ENCODE measurements at places on chromosomes 4 and X.

GRCh38 chr4:140037353-140038030 lies 116.5 kb downstream of the MAML3 start:
- DNase-seq = no peak

- DNase-seq = peak; percentile 69
Observed at GRCh38 chr4:169009286-169010124, 550 bp downstream of the CBR4 start.

DNA sequence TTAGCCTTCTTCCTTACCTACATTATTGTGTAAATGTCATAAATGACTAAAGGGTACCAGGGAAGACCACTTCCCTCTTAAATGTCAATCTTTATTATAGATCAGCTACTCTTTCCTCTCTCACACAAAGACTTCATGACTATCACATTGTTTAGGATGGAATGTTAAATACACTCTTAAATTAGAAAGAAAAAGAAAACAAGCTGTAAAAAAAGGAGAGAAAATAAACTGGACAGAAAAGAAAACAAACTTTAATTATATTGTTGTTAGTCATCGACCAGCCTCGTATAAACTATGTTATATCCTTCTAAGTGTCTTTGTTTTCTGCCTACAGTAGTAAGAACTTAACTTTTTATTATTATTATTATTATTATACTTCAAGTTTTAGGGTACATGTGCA lies 666.4 kb upstream of the NR3C2 start:
- DNase-seq = no peak

DNA sequence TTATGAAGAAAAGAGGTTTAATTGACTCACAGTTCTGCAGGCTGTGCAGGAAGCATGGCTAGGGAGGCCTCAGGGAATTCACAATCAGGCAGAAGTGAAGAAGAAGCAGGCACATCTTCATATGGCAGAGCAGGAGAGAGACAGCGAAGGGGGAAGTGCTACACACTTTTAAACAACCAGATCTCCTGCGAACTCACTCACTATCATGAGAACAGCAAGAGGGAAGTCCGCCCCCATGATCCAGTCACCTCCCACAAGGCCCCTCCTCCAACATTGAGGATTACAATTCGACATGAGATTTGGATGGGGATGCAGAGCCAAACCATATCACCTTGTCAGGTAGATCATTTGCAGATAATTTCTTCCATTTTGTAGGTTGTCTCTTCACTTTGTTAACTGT lies 555.5 kb upstream of the MAGEB2 start:
- no peak for DNase-seq

DNA sequence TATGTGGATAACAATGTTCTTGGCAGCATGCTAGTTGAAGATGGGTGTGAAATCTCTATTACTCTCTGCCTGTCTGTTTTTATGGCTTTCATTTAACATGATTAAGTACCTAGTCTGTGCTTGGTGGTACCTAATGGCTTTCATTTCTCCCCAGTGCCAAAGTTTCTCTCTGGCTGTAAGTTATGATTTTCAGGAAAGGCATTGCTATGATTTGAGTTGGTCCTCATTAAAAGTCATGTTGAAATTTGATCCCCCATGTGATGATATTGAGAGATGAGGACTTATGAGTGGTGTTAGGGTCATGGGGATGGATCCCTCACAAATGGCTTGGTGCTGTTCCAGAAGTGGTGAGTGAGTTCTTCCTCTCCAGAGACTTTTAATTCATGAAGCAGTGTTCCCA lies 162.4 kb upstream of the IL15 start:
- no peak for DNase-seq

DNA sequence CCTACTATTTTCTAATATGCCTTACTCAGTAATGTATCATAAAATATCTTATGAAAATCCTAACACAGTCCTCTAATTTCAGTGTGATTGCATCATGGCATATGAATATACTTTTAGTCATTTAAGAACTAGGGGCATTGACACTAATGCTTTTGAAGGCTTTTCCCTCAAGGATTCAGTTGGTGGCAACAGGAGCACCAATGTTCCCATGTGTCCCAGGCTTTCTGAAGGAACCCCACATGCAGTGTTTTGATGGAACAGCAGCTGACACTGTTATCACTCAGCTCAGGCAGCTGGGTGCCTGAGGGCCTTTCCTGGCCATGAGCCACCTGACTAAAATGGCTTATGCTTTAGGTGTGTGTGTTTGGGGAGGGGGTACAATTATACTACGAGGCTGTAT lies 348.3 kb downstream of the ARHGAP24 start:
- DNase-seq = peak; percentile 29

GRCh38 chrX:37783305-37783704 lies 3.4 kb downstream of the CYBB start:
- no peak for DNase-seq

DNA sequence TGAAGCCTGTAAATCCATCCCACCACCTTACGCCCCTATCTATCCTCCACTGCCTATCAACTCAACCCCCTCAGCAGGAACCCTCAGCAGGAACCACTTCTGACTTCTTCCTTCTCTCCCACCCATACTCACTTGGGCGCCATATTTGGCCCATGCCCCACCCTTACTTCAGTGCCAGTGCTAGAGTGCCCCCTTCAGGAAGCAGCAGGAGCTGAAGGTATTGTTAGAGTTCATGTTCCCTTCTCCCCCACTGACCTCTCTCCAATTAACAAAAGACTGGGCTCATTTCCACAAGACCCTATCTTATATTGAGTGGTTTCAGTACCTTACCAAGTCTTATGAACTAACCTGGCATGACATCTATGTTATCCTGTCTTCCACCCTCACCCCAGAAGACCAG lies 363.1 kb upstream of the SLIT2 start:
- no peak for DNase-seq

DNA sequence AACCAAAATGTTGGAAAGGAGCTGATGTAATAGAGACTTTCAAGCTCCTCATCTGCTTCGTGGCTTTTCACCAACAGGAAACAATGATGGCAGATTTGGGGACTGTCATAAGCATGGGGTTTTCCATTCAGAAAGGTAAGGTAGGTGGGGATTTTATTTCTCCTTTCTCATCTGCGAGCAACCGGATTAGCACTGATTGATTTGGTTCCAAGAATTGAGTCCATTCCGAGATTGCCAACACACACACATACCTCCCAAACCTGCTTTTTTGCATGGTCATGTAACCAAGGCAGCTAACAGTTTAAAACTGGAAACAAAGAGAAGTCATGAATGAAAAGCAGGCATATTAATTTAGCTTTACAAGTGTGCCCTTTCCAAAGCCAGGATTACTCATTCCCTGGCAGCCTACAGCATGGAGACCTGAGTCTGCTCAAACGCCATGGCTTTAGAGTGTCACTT lies 63.0 kb upstream of the LNX1 start:
- DNase-seq = no peak

DNA sequence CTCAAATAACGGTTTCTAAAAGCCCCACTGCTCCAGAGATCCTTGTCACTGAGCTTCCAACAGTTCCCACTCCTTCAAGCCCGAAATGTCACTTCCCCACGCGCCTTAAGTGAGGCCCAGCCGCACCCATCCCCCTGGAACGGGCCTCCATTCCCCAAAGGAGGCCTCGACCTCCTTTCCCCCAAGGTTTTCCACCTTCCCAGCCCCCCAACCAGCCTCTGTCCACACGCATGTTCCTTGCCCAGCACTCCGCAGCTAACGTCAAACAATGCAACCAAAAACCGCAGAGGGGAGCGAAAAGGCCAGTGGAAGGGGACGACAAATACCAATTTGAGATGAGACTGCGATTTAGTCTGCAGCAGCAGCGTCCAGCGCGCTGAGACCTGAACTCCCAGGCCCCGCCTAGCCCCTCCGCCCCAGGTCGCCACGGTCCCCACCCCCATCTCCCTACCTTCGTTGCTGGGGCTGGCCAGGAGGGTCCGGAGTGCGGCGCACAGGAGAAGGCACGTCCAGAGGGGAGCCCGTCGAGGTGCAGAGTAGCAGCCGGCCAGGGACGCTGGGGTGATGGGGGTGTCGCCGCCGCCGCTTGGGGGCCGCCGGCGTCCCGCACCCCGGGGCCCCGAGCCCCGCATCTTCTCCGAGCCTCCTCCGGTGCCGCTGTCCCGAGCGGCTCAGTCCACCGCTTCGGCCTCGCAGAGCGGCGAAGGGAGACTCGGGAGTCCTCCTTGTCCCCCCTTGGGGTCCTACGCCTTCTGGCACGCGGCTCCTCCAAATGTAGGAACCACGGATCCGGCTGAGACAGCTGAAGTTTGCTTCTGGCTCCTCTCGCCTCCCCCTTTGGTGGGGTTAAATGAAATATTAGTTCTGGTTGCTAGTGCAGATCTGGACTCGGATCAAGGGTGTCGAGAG lies 924 bp downstream of the EPHA5 start:
- DNase-seq = no peak

DNA sequence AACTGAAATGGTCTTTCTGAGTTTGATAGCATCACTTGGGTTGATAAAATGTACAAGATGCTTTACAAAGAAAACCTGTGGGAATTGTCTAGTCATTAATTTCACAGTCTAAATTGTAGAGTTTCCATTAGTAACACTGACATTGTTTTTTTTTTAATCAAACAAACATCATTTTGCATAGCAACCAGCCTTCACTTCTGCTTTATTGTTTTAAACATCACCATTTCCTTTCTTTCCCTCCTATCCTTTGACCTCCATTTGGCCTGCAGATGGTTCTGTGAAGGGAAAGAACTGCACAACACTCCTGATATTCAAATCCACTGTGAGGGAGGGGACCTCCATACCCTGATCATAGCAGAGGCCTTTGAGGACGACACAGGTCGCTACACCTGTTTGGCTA lies 171.1 kb downstream of the PALLD start:
- no peak for DNase-seq

GRCh38 chr4:41413670-41414411 lies 124.1 kb upstream of the LIMCH1 start:
- peak; percentile 7 for DNase-seq
